Fibroblast of upper back skin (primary cell): ENCODE measurements at places on chromosomes 11 and 22.
A peak's percentile ranks its signal among the peaks of the same experiment; 100 is the strongest.

DNA sequence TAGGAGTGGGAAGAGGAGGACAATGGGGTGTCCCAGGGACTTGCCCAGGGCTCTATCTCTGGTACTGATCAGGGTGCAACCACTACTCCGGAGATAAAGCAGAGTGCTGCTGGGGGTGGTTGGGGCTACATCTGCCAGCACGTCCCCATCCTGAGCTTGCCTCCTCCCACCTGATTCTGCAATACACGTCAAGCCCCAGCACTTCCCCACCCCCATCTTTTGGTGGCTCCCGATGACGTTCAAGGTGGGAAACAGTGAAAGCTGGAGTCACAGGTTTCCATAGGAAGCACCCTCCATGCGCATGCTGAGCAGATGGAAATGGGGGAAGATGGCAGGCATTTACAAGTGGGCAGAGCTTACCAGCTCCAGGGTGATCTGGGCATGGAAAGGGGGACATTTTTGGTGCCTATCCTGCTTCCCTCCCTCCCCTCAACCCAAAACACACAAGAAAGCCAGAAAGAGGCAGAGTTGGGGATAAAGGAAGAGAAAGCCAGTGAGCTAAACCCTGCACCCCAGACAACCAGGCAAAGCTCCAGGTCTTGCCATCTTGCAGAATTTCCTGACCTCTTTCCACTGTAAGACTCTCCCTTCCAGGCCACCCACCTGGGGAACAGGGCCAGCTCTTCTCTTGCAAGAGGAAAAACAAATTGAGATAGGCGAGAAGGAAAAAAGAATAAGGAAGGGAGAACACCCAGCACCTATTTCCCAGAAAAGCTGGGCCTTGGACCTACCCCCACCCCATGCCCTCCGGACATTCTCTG, 15.8 kb downstream of the SYT7 start:
- no peak for DNase-seq

DNA sequence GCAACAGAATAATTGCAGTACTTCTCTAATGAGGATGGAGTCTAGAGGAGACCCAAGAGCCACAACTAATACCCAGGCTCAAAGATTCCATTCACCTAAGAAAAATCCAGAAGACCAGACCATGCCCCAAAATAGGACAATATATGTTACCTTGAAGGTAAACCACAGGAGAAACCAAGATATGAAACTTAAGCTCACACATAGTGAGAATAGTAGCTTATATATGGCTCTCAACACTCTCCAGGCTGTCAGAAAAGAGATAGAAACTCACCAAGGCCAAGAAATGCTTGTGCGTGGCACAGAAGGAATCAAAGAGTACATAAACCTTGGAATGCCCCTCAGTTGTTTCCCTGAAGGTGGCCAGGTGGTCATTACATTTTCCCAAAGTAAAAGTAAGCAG, 9.1 kb downstream of the FAM111A start:
- no peak for DNase-seq

- DNase-seq, result no peak
These were observed 67.4 kb downstream of the TP53I11 start for GRCh38 chr11:44883277-44883676.

DNA sequence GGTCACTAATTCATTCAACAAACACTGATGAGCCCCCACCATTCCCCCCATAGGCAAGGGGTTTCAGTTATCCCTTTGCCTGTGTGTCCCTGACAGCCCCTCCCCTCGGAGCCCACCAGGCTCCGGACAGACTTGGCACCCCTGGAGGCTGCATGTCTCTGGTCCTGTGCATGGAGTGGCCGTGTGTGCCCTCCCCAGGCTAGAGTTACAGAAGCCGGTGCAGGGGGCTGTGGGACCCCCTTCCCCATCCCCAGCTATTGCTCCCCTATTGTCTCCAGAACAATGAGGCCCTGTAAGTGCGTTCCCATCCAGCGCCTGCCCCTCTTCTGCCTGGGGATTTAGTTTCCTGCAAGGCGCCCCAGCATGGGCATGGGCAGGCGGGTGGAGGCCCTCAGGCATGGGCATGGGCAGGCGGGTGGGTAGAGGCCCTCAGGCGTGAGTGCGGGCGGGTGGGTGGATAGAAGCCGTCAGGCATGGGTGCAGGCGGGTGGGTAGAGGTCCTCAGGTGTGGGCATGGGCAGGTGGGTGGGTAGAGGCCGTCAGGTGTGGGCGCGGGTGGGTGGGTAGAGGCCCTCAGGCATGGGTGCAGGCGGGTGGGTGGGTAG, 1.5 kb downstream of the MUC2 start:
- no peak for DNase-seq

GRCh38 chr11:2247496-2247895, 22.9 kb downstream of the ASCL2 start:
- DNase-seq, result no peak

- no peak for DNase-seq
These were observed 48.8 kb upstream of the GALNT18 start for GRCh38 chr11:11670574-11670973.

GRCh38 chr11:106681435-106681834, 336.8 kb downstream of the GUCY1A2 start:
- DNase-seq, result peak; percentile 25

GRCh38 chr11:61771985-61772455, 19.6 kb downstream of the MYRF start:
- no peak for DNase-seq

- no peak for DNase-seq
These were observed 9.9 kb upstream of the NUP160 start for GRCh38 chr11:47857892-47858543.

- DNase-seq, result no peak
These were observed 123.6 kb upstream of the TIMP3 start for GRCh38 chr22:32677876-32678275.

- DNase-seq, result no peak
These were observed 127.9 kb upstream of the OPCML start for GRCh38 chr11:133660202-133660568.

DNA sequence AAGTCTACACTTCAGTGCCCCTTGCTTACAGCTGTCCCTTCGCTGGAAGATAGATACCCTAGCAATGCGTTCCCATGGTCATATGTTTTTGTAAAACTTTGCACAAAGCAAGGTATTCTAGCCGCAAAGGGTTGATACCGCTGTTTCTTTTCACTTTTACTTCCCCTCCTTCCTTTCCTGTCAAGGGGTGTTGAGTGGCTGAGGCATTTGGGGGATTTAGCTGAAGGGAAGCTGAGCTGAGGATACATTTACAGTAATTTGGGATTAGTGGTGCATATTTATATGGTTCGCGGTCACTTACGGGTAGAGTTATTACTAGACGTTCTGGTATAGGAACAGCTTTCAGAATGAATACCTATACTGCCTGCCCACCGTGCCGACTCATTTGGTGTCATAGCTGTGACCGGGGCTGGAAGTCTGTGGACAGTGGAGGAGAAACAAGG, 86.9 kb upstream of the WNT11 start:
- no peak for DNase-seq

GRCh38 chr22:44711241-44711560, 9.2 kb downstream of the PRR5 start:
- DNase-seq, result no peak

DNA sequence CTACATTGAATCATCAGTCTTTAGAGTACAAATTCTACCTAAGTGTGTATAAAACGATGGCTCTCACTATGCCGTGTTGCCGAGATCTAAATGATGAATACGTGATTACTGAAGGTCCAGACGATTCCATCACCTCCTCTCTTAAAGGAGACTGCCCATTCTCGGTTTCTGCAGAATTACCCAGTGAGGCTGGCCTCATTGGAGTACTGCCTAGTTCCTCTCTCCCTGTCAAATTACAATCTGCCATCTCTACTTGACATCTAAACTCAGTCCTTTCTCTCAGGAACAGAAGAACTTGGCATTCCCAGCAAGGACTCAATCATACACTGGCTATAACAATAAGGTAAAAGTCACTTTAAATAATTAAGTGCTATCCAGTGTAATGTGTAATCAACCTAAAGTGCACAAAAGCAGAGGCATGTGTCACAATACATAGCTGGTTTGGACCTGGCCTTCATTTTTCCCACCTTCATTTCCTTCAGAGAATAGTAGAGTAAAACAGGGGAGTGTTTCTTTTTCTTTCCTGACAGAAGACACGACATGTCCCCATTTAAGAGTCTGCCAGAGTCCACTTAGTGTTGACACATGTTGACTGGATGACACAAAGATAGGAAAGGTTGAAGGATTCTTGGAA, 634.1 kb downstream of the LRRC4C start:
- no peak for DNase-seq

- no peak for DNase-seq
These were observed 63.6 kb upstream of the TIMP3 start for GRCh38 chr22:32737811-32738497.

GRCh38 chr22:21796863-21797262, 61.3 kb upstream of the YPEL1 start:
- no peak for DNase-seq

GRCh38 chr11:33620423-33621171, 80.0 kb downstream of the C11orf91 start:
- peak; percentile 80 for DNase-seq

GRCh38 chr11:120260616-120261015, 20.7 kb downstream of the POU2F3 start:
- DNase-seq, result no peak

DNA sequence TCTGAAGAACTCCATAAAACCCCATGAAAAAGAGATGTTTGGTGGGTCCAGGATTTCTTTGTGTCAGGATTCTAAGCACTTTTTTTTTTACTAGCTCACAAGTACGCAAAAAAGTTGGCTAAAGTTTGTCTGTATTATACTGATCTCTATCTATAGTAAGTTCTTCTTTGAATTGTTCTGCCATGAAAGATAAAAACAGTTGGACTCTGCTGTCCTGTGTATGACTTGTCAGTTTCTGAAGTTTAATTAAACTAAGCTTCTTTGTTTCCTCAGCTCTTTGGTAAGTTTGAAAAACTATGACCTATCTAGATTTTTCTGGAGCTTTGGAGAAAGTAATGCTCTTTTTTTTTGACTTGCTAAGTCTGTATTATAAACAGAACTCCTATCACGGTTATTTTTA, 812.2 kb upstream of the LUZP2 start:
- DNase-seq, result no peak

DNA sequence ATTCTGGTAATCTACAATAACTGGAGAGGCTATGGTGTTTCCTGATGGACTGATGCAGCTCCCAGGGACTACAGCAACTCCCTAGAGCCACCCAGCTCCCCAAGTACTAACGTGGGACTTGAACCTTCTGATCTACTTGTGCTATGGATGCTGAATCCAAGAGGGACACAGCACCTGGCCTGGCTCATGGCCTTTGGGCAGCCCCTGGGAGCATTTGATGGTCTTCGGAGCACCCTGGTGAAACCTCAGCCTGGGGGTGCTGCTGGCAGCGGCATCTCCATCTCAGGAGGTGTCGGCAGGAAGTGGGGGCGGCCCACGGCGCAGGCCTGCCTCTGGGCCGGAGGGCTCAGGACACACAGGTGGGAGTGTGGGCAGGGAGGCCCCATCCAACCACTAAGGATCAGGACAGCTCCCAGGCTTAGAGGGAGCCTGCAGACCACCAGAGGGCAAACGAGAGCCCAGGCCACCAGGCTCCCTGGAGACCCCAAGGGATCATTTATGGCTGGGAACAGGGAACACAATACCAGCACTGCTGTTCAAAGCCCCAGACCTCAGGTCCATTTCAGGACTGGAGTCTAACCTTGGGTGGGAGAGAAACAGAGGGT, 8.7 kb downstream of the EHD1 start:
- DNase-seq, result no peak

DNA sequence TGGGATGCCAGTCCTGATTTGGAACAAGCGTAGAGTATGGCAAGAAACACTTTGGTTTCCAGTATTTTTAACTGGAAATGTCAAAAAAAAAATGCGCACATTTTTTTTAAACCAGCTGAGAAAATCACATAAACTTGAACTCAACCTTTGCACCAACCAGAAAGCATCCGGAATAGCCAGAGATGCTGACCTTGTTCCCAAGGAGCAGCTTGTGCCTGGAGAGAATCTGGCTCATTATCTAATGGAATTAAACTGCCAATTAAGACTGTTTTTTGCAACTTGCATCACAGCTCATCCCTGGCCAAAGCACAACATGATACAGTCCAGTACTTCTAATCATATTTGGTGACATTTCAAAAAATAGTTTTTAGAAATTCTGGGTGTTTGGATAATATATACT, 8.4 kb upstream of the ETS1 start:
- no peak for DNase-seq

GRCh38 chr11:100932474-100933100, 197.0 kb downstream of the PGR start:
- DNase-seq, result peak; percentile 55

GRCh38 chr11:69229511-69229910, 64.4 kb upstream of the MYEOV start:
- DNase-seq, result no peak

DNA sequence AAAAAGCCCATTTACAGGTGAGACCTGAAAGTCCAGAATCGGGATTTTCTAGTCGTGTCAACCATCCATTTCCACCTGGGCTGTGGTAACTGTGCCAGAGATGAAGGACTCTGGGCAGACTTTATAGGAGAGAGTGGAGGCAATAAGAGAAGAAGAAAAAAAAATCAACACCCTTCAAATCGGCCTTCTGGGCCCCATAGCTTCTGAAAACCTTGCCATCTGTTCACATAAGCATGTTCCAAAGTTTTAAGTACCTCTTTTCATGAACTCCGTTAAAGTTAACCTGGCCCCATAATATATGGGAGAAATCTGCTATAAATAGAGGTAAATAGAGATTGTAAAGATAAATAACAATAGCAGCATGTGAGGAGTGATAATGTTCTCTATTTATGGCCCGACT, 470.5 kb downstream of the MIAT start:
- DNase-seq, result no peak

- peak; percentile 11 for DNase-seq
These were observed 27.3 kb downstream of the XRCC6 start for GRCh38 chr22:41648432-41648831.

DNA sequence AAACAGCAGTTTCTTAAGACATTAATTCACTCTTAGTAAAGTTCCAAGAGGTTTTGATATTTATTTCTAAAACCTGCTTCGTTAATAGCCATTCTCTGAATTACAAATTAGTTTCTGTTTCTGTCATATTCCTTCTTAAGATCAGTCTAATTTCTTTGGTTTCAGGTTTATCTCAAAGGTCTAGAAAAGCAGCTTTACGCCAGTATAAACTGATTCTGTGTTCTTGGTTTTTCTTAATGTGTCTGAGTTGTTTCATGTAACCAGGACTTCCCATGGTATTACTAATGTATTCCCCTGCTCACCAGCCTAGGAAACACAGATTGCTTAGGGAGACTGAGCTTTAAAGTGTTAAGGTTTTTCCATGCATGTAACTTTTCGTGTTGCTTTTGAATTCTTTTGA, 6.8 kb upstream of the ACY3 start:
- DNase-seq, result no peak

GRCh38 chr11:41394521-41395195, 64.8 kb downstream of the LRRC4C start:
- DNase-seq, result no peak

GRCh38 chr22:45413368-45414211, at the start of the genes RIBC2 and SMC1B:
TSS of gene RIBC2 (plus strand) at chr22:45413693. CDS start at chr22:45413887, 194 bp downstream.
TSS of gene SMC1B (minus strand) at chr22:45413599. CDS start at chr22:45413567, 32 bp downstream.
- DNase-seq, result peak; percentile 84

- no peak for DNase-seq
These were observed 12.3 kb downstream of the ROBO3 start for GRCh38 chr11:124877631-124877909.

- DNase-seq, result no peak
These were observed 54.2 kb downstream of the IRAG1 start for GRCh38 chr11:10639350-10639749.

GRCh38 chr11:114162719-114163123, 103.2 kb downstream of the ZBTB16 start:
- DNase-seq, result peak; percentile 99
